ENCODE measurements at places on chromosomes 12 and 14. TPM values are rescaled to one million over a fixed set of nuclear protein-coding genes. Genes with fewer than 3 reads are reported as not detected.

The E2F7 gene
- total RNA-seq, result 3.9 TPM

The BLOC1S1 gene
- total RNA-seq, result 136 TPM

The VCPKMT gene
- 3.7 TPM for total RNA-seq

The ZFYVE21 gene
- total RNA-seq, result 57.8 TPM

The SOX5 gene
- 6.1 TPM for total RNA-seq

The MAP3K12 gene
- total RNA-seq, result 40.3 TPM

The LRRC10 gene
- not detected for total RNA-seq

Measured in smooth muscle cell of bladder (primary cell).